Activated CD4-positive, alpha-beta memory T cell treated with anti-CD3 and anti-CD28 coated beads, Interleukin-2, amount 10 ng/mL, durations not matched to agents 7 days and 5 days (primary cell): ENCODE measurements at places on chromosomes 4 and X. TPM values are rescaled to one million over a fixed set of nuclear protein-coding genes. Genes with fewer than 3 reads are reported as not detected.

The C4orf50 gene
- total RNA-seq = 1.2 TPM

The CXorf49 gene
- not detected for total RNA-seq

The AKAP4 gene
- not detected for total RNA-seq

The CDKN2AIP gene
- total RNA-seq = 30.9 TPM

GRCh38 chr4:159360549-159360948 is 257.7 kb downstream of the RAPGEF2 start:
- H3K36me3 ChIP-seq = peaks cover 6% of the 10 kb centered on the region
- no peak for DNase-seq
- H3K4me3 ChIP-seq = no peak overlapping the region
- H3K27me3 ChIP-seq = no peaks in the 10 kb centered on the region

DNA sequence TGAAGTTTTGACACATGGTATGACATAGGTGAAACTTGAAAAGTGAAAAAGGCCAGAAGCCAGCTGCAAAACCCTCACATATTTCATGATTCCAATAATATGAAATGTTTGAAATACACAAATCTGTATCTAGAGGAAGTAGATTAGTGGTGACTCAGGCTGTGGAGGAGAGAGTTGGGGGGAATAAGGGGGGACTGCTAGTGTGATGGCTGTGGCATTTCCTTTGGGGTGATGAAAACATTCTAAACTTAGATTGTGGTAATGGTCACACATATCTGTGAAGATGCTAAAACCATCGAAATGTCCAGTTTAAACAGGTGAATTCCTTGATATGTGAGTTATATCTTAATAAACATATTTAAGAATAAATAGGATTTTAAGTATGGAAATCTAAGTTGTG is 343.5 kb upstream of the SFRP2 start:
- no peak overlapping the region for H3K4me3 ChIP-seq
- no peak for DNase-seq
- H3K27me3 ChIP-seq = no peaks in the 10 kb centered on the region
- no peaks in the 10 kb centered on the region for H3K36me3 ChIP-seq

- H3K36me3 ChIP-seq = no peaks in the 10 kb centered on the region
- no peaks in the 10 kb centered on the region for H3K4me1 ChIP-seq
- no peak for DNase-seq
- H3K4me3 ChIP-seq = no peak overlapping the region
- no peaks in the 10 kb centered on the region for H3K27me3 ChIP-seq
These were observed 1548.7 kb downstream of the PCDH7 start for GRCh38 chr4:32268863-32269262.
